Right lobe of liver (tissue), 6 donors: ENCODE measurements at places on chromosomes 6 and 20. TPM values are rescaled to one million over a fixed set of nuclear protein-coding genes. Genes with fewer than 3 reads are reported as not detected.

DZANK1 gene
- 0.51 TPM for total RNA-seq

DNA sequence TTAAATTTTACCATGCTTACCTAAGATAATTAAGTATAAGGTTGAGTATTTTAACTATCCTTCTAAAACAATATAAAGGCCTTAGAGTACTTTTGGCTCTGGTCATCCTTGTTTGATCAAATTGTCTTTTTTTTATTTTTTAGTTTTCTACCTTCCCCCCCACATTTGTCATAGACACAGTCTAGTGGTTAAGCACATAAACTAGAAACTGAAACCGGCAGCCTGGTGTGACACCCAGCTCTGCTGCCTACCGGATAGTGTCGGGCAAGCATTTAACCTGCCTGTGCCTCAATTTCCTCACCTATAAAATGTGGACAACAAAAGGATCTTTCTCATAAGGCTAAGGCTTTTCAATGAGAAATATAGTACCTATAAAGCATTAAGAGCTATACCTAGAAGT, 21.6 kb upstream of the TULP4 start:
- DNase-seq: no peak

DNA sequence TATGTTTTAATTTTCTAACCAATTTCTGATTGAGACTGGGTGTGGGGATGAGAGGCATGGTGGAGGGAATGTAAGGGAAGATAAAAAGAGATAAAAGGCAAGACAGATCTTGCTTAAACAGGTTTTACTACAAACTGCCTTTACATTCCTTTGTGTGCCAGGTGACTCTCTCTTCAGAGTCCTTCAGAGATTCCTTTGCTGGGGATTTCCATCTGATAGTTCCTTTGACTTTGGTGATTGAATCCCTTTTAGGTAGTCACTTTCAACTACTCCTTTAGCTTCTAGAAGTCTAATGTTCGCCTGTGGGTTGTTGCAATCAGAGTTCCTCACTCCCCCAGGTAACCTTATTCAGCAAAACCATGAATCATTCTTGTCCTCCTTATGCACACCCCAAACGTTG, 283.3 kb upstream of the MANEA start:
- no peak for DNase-seq

DNA sequence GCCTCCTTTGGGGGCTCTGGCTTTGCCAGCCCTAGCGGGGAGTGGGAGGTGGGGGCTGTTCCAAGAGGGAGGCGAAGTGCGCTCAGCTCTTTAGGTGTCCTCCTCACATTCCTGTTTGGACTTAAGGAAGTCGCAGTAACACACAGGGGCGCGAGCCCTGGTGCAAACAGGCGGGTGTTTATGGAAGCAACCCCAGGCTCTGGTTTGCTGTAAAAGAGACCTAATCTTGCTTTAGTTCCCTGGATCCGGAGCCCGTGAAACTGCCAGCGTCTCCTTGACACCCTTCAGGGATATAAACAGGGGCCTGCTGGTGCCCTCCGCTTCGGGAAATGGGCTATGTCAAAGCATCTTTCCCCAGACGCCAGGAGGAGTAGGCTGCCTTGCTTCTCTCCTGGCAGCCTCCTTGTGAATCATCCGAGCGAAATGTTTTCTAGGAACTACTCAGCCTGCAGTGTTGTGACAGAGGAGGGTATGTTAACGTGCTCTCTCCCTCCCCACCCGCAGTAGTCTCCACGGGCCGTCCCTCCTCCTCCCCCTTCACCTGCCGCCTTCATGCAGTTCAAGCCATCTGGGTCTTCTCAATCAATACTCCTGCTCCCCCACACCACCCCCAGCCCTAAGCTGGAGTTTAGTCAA, 168.0 kb upstream of the LRFN2 start:
- no peak for DNase-seq

- DNase-seq: no peak
Measured at GRCh38 chr6:71012866-71013469, 56.1 kb upstream of the B3GAT2 start.

RAB32 gene
- total RNA-seq: 12.7 TPM

ASIP gene
- not detected for total RNA-seq

C20orf202 gene
- not detected for total RNA-seq

- DNase-seq: no peak
Measured at GRCh38 chr6:134878136-134878535, 71.8 kb downstream of the ALDH8A1 start.

DNA sequence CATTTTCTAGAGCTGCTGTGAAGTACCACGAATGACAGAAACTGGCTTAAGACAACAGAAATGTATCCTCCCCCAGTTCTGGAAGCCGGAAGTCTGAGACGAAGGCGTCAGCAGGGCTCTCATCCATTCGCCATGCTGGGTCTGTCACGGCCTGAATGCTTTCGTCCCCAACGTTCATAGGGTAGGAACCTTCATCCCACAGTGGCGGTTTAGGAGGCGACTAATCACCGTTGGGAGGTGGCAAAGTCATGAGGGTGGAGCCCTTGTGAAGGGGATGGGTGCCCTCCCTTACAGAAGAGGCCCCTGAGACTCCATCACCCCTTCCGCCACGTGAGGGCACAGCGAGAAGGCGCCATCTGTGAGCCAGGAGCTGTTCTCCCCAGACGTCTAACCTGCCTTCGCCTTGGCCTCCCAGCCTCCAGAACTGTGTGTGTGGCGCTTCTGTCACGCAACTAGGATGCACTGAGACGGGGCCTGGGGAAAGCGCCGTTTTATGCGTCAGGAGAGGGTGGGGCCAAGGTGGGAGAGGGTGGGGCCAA, 250.3 kb downstream of the TTLL2 start:
- DNase-seq: no peak

NPBWR2 gene
- total RNA-seq: not detected

DNA sequence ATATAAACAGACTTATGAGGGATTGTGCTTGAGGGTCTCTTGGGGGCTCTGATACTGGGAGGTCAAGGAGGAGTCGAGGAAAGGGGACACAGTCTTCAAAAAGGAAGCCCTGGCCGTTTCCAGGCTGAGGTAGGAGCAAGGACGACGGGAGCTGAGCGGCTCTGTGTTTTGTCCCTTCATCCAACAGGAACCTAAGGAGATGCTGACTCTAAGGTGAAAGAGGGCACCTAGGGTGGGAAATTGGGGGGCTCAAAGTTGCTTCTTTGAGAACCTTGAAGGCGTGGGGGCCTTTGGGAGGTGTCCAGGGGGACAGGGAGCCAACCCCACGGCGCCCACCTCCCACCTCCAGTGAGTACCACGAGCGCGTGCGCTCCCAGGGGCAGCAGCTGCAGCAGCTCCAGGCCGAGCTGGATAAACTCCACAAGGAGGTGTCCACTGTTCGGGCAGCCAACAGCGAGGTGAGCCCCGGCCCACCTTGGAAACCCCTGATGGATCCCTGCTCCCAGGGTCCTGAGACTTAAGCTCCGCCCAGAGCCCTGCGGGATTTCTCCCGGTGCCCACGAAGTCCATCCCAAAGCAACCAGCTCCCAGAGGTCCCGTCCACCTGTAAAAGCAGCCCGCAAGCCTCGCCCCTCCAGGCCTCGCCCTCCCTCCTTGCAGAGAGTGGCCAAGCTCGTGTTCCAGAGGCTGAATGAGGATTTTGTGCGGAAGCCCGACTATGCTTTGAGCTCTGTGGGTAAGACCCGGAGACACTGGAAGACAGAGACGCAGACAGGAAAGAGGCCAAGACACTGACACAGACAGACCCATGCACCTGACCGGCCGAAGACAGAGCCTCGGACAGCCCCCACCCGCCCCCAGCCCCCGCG, 2.9 kb downstream of the SPAG4 start:
- DNase-seq: peak; percentile 50

NEDD9 gene
- 9.7 TPM for total RNA-seq

- no peak for DNase-seq
Measured at GRCh38 chr6:153849072-153849779, 189.8 kb upstream of the OPRM1 start.

GRCh38 chr20:34546751-34547181, 11.8 kb upstream of the MAP1LC3A start:
- no peak for DNase-seq

- no peak for DNase-seq
Measured at GRCh38 chr20:34385464-34385863, 22.4 kb downstream of the ITCH start.

C20orf96 gene
- total RNA-seq: 0.92 TPM

- no peak for DNase-seq
Measured at GRCh38 chr6:56380476-56380875, 133.1 kb upstream of the COL21A1 start.

MYMX gene
- total RNA-seq: not detected

RCAN2 gene
- 2.1 TPM for total RNA-seq

NCR2 gene
- not detected for total RNA-seq

GRCh38 chr6:2952557-2953095, 18.7 kb downstream of the SERPINB6 start:
- peak; percentile 74 for DNase-seq

DNA sequence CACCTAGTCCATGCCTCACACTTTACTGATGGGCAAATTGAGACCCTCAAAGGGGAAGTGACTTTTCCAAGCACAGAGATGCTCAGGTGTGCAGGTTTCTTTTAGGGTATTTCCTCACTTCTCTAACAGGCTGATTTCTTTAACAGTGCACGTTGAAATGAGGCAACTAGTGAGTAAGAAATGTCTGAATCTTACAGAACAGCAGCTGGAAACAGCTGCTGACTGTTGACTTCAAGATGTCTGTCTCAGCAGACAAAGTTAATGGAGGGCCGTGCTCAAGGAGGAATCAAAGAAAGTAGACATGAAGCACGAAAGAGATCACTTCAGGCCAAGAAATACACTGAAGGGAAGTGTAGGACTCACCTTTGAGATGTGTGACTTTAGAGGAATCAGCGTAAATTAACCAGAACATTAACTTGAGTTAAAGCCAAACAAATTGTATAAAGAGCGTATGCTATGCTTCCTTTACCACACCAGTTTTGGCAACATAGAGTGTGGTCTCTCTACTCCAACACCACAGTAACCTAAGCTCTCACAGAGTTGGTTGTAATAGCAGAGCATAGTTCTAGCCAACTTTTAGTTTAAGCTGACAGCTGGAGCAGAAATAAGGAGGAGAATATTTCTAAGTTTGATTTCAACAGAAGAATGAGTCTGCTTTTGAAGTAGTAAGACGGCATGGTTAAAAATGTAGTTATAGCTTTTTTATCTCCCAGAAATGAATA, 60.9 kb downstream of the SAMD3 start:
- no peak for DNase-seq

ARMC12 gene
- total RNA-seq: 0.22 TPM

DNA sequence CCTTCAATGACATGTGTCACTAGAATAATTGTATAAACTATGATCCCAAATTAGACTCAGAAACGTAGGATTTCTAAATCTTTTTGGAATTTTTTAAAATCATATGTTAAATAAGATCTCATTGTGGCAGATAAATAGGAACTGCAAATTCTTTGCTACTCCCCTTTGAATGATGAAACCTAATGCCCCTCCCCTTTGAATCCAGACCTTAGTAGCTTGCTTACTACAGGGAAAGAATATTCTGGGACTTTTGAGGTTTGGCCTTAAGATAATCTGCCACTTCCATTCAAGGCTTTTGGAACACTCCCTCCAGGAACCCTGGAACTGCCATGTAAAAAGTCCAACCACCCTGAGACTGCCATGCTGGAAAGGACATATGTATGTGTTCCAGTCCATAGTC, 7.1 kb downstream of the TDP2 start:
- DNase-seq: no peak

DNA sequence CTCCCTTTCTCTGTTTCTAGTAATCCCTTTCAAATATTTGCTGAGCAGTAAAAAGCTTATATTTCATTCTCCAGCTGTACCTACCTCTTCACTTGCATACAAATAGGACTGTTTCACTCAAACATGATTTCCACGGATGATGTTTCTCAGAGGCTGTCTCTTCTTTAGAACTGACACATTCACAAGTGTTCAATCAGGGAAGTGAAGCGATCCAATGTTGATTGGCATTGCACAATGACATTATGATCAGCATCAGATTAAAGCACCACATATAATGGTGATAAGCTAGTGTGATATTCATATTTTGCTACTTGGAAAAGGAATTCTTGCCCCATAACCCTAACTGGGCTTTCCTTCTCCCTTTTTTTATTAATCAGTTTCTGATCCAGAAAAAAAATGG, 681.8 kb downstream of the TBC1D32 start:
- DNase-seq: no peak

- no peak for DNase-seq
Measured at GRCh38 chr20:4170621-4171537, 155.5 kb upstream of the RNF24 start.

ERVFRD-1 gene
- total RNA-seq: not detected

- DNase-seq: no peak
Measured at GRCh38 chr6:126103993-126104392, 117.7 kb downstream of the TRMT11 start.

DNA sequence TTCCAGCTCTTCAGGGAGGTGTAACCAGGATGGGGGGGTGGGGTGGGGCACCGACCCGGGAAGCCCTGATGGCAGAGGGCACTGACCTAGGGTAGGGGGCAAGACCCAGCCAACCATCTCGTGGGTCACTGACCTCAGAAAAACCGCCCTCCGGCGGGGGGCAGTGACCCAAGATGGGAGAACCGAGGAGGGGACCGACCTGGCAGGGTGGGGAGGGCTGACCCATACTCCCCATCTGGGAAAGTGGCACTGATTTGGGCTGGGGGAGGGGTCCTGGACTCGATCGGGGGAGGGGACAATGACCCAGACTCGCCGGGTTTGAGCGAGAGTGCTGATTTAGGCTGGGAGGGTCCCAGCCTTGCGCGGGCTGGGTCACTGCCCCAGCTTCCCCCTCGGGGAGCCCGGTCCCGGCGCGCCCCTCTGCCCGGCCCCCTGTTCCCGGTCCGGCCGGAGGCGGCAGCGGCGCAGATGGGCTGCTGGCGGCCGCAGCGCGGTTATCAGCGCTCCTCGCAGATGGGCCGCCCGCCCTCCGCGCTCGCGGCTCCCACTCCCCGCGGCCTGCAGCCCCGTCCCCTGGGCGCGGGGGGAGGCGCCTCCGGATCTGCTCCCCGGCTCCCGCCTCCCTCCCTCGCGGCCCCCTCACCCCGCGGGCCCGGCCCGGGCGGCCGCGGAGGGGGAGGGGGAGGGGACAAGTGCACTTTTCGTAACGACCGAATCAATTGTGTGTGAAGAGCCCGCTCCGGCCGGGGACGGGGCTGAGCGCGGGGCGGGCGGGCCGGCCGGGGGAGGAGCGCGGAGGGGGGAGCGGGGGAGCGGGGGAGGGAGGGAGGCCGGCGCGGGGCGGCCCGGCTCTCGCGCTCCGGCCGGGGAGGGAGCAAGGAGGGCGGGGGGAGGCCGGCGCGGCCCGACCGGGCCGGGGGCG, 2.2 kb downstream of the NOL4L start:
- DNase-seq: no peak

HNF4A gene
- total RNA-seq: 101 TPM

DNA sequence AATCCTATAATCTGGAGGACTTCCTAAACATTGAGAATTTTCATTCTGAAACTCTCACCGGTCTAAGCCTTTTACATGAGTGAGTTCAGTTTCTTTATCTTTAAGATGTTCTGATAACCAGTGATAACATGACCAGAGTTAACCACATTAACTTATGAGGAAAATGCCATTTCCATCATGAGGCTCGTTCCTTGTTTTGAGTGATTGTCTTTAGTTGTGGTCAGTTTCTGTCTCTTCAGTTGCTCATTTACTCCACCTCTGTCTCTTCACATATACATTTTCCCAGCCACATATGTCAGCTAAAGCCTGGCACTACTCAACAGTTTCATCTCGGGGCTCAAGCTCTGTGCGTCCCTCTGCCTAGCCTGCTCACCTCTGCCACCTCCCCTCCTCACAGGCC, 70.4 kb downstream of the JAG1 start:
- no peak for DNase-seq
